ENCODE measurements at places on chromosomes 7 and 10.

DNA sequence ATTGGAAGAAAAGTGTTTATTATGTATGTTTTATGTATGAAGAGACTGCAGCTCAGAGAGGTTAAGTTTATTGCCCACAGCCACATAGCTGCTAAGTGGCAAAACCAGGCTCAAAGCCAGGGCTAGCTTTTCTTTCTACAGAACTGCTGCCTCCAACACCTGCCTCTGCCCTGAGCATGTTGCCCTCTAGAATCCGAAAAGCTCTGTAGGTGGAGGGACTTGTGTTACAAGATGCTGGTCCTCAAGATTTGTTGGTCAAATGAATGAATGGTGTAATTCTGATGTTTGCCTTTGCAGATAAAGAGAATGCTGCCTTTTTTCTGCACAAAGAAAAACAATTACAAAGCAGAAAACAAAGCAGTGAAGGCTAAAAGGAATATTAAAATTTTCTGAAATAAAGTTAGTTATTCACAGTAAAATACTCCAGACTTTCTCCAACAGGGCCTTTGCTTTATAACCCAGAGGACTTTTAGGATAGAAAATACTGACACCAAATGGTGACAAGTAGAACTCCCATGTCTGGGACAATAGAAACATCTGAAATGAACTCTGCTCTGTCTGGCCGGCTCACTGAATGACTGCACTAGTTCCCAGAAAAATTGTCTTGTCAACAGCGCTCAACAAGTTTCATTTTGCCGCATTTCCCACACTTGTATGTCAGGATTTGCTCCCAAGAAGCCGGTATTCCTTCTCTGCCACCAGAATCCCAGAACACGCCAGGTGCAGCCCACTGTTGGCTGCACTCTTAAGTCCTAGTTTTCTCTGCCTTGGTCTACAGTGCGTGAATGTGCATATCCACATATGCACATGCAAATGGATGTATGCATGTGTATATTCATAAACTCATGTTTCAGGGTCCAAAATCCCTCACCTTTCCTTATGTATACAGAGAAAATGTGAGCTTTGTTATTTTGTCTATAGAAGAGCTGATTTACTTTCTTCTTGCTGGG is 11.0 kb upstream of the DNTT start:
- DNase-seq: no peak

DNA sequence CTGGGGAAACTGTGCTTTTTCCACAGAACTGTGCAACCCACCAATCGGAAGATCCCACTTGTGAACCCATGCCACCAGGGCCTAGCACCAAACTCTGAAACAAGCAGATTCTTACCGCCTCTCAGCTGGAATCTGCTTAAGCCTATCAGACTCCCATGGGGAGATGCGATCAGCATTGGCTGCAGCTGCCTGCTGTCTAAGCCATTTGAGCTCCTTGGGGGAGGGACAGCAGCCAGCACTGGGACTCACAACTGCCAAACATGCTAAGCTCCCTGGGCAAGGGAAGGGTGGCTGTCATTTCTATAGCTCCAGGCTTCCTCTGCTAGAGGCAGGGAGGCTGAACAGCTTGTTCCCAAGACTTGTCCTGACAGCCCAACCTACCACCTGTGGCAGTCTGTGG is 283.8 kb downstream of the CDK14 start:
- no peak for DNase-seq

GRCh38 chr10:9922126-9922870 is 1095.4 kb upstream of the CELF2 start:
- DNase-seq: no peak

DNA sequence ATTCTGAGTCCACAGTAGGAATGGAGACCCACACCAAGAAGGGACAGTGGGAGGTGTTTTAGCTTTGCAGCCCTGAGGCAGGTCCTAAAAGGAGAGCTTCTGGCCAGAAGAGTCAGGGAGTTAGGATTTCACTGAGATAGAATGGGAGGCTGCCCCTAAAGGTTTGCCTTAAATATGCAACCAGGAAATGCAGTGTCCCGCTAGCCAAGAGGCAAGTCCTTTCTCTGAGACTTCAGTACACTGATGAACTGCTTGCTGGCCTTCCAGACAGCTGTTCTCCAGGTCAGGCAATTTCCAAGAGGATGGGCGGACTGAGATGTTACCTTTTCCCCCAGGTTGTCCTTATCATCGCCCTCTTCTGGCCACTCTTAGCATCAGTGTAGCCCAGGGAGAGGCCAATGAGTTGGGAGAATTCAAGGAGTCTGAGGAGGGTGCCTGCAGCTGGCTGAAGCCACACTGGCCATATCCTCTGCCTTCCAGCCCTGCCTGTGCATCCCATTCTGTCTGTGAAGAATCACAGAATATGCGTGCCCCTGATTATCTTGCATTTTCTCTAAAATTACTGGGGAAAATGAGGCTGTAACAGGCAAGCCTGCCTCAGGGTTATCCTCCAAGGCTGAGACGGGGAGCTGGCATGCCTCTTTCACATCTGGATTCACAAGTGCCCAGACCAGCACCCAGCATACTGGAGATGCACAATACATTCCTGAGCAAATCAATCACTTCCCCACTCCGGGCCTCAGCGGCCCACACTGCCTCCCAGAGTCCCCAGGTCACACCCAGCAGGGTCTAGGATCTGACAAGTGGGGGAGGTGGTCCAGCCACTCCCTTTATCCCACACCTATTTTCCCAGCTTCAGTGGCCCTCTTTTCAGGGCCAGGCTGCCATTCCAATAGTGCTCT is 2.4 kb downstream of the TLL2 start:
- DNase-seq: no peak

GRCh38 chr7:105916603-105917002 is 40.2 kb upstream of the ATXN7L1 start:
- DNase-seq: no peak

- no peak for DNase-seq
Measured at GRCh38 chr10:15043674-15044073, at the start of gene OLAH. Gene OLAH (plus strand): TSS chr10:15043943. CDS start chr10:15047289, 3,346 bp downstream.

- no peak for DNase-seq
Measured at GRCh38 chr10:125260260-125260659, 99.9 kb upstream of the CTBP2 start.

DNA sequence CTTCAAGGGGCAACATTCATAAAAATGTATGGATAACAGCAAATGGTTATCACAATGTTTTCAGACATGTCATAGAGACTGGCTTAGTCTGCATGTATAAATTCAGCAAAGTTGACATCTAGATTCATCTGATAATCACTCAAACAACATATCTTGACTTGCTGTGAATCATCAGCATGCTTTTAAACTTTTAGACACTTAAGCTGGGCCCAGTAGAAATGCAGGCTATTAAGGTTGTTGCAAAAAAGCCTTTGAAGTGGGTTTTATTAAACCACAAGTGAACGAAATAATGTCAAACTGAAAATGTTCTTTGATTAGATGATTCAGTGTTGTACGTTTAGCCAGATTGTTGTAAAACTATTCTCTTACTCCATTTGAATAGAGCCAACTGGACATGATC is 759.6 kb downstream of the NXPH1 start:
- no peak for DNase-seq

- DNase-seq: no peak
Measured at GRCh38 chr7:157540020-157540419, 203.2 kb downstream of the DNAJB6 start.

- no peak for DNase-seq
Measured at GRCh38 chr7:108660465-108660864, 90.8 kb downstream of the DNAJB9 start.

- no peak for DNase-seq
Measured at GRCh38 chr7:55775051-55775420, 87.5 kb downstream of the SEPTIN14 start.

- DNase-seq: no peak
Measured at GRCh38 chr7:500521-501420, 18.9 kb downstream of the PDGFA start.

DNA sequence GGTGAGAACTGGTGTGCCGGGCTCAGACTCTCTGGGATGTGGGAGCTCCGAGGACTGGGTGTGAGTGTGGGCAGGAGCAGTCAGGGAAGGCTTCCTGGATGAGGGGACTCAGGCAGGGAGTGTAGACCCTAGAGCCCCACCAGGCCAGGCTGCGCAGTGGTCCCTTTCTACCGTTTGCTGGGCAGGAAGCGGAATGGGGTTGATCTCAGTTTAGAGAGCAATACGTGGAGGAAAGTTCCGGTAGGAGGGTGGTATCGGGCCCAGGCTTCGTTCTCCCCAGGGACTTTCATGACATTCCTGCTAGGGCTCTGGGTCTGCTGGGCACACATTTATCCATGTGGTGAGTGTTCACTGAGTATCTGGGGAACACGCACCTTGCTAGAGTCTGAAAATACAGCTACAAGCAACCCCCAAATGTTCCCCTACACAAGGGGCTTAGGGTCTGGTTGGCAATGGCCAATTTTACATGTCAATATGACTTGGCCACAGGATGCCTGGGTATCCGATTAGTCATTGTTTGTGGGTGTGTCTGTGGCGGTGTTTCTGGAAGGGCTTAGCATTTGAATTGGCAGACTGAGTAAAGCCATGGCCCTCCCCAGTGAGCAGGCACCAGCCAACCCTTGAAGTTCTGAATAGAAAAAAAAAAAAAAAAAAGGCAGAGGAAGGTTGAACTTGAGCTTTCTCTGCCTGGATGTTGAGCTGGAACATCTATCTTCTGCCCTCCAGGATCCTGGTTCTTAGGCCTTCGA is 20.8 kb downstream of the GHRHR start:
- no peak for DNase-seq

DNA sequence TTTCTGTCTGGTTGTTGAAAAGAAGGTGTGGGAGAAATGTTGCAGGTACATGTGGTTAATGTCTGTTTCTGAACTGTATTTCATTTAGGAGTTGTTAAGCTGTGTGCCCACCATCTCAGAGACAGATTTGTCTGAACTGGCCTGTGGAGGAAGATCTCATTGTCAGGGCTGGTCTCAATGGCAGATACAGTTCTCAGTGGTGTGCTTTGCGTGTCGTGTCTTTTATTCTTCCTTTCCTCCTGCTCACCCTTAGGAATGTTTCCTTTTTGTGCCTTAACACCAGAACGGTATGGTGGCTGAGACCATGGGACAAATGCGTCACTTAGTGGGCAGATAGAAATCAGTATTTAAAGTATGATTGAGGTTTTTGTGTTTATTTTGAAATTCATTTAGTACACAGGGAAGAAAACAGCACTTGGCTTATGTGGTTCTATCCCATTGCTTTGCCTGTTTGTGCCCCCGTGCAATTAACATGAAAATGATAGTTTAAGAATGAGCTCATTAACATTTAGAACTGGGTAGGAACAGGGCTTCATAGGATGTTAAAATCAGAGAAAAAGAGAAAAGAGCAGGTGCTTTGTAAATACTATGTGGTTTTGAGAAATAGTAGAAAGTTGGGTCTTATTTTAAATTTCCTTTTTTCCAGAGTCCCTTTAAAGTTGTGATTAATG is 112.6 kb downstream of the AUTS2 start:
- no peak for DNase-seq

GRCh38 chr10:107019154-107019553 is 145.4 kb downstream of the SORCS1 start:
- no peak for DNase-seq

- DNase-seq: no peak
Measured at GRCh38 chr10:18303851-18304801, 163.9 kb downstream of the CACNB2 start.

DNA sequence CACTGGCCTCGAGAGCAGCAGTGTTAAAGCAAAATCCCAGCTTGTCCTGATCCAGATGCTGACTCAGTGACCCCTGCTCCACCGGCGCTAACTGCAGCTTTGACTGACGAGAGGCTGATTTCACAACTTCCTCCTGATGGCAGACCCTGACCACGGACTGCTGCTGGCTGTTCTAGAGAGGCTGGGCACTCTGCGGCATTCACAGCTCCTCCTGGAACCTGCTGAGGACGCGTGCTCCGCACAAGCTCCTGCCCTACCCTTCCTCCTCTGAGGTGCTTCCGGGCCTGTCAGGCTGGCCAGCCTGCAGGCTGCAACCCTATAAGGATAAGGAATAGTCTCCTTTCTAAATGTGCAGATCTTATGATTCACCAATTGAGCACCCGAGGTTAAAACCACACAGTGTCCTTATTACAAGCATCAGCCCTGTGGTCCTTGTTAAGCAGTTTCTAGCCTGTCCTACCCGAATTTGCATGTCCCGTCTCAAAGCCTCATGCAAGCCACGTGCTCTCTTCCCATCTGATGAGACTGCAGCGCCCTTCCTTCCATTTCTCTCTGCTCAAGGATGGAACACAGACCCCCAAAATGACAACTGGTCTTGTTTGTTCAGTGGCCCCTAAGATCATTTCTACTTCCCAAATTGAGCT is 35.5 kb upstream of the NCAPG2 start:
- DNase-seq: no peak

GRCh38 chr10:64039198-64039597 is 518.0 kb downstream of the REEP3 start:
- no peak for DNase-seq

- no peak for DNase-seq
Measured at GRCh38 chr10:23897267-23897666, 311.7 kb upstream of the KIAA1217 start.

DNA sequence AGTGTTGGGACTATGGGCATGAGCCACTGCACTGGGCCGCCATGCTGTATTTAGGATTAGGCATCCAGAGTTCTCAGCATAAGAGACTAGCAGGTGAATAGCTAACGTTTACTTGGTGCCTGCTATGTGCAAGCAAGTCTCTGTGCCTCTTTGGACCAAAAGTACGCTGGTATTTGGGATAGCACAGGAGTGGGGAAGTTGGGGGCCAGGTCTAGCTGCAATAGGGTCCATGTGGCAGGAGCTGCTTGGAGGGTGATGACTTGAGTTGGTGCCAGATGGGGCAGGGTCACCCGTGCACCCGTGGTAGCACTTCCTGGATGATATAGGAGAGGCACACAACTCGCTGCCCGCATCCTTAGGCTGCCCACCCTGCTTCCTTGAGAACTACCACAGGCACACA is 22.4 kb downstream of the NACAD start:
- no peak for DNase-seq

GRCh38 chr10:30455816-30456215 is 21.8 kb downstream of the MAP3K8 start:
- no peak for DNase-seq

Data from activated CD4-positive, alpha-beta T cell treated with anti-CD3 and anti-CD28 coated beads for 4 hours (primary cell).